Daoy (cell line): ENCODE measurements at places on chromosomes 11 and 22.

GRCh38 chr11:62341588-62341987, 4.3 kb downstream of the ASRGL1 start:
- no peak for DNase-seq

GRCh38 chr11:28878025-28878424, 769.8 kb downstream of the METTL15 start:
- no peak for DNase-seq

DNA sequence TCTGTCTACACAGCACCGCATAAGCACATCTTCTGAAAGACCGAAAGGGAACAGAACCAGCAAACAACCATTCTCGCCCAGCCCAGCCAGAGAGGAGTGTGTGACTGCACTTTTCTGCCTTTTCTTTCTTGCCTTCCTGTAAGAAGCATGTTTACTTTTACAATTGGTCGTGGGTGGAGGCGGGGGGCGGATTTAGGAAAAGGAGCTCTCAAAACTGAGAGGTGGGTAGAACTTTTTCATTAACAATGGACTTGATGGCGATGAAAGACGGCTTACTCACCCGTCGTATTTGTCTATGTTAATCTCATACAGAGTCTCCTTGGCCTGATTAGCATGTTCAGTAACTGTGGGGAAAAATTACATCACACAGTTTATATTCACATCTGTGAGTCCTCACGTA, 27.2 kb downstream of the CERK start:
- no peak for DNase-seq

- DNase-seq = no peak
Measured at GRCh38 chr22:49657974-49658590, 169.6 kb downstream of the BRD1 start.

GRCh38 chr11:20535271-20535881, 64.0 kb upstream of the SLC6A5 start:
- no peak for DNase-seq

GRCh38 chr11:113176599-113177360, 137.6 kb upstream of the TTC12 start:
- DNase-seq = peak; percentile 86

DNA sequence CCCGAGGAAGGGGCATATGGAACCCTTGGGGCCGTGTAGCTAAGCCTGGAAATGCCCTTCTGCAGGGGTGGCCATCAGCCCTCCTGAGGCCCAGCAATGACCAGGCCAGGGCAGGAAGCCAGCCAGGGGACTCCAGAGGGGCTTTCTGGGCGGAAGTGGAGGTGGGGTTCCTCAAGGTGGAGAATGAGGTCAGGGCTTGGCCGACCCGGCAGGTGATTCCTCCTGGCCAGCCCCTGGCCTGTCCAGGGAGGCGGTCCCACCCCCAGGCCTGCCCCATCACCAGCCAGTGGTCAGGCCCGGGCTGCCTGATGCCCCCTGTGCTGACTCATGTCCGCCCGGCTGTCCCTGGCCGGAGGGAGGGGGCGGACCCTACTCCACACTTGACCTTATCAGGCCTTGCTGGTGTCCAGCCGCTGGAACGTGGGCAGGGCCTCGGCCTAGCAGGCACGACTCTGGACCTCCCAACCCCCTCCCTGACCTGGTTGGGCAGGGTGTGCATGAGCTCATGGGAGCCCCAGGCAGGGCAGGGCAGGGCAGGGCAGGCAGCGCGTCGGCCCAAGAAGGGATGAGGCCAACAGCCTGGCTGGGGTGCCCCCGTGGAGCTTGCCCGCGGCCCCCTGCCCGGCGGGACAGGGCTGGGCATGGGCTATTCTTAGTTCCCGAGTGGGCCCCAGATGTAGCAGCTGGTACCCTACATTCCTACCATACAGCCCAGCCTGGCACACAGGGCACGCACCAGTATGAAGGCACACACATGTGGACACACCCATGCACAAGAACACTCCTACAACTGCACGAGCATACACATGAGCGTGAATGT, 35.9 kb downstream of the RPL3 start:
- no peak for DNase-seq

DNA sequence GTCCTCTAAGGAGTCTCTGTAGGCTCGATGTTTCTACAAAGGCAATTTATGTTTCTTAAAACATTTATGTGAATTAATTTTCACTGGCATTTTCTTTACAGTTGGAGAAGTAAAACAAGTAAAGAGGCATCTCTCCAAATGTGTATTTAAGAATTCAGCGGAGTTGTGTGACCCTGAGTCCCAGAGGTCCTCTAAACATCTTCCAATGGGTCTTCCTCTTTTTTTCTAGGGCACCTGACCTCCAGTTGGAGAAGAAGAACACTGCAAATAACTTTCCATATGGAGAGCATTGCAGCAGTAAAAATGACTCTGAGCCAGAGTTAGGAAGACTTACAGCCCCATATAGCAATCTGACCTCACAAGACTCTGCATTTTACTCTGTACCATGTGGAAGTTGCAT, 480.5 kb upstream of the RAG2 start:
- no peak for DNase-seq

DNA sequence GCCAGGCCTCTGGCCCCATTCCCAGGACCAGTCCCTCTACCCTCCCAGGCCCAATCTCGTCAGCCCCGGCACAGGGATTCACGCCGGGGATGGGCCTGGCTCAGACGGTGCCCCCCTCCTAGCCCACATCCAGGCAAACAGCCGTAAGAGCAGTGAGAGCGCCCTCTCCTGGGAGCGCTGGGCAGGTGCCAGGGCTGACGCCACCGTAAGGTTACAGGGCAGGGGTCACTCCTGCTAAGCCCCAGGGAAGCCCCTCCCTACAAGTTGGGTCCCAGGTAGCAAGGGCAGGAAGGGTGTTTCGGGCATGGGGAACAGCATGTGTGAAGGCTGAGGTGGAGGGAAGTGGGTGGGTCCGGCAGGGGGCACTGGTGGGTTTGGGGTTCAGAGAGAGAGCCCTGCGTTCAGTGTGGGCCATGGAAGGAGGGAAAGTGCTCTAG, 19.2 kb upstream of the PPARA start:
- no peak for DNase-seq

GRCh38 chr11:76371170-76371569, 9.8 kb downstream of the THAP12 start:
- peak; percentile 68 for DNase-seq

GRCh38 chr11:34624069-34624468, 3.2 kb downstream of the EHF start:
- DNase-seq = no peak

DNA sequence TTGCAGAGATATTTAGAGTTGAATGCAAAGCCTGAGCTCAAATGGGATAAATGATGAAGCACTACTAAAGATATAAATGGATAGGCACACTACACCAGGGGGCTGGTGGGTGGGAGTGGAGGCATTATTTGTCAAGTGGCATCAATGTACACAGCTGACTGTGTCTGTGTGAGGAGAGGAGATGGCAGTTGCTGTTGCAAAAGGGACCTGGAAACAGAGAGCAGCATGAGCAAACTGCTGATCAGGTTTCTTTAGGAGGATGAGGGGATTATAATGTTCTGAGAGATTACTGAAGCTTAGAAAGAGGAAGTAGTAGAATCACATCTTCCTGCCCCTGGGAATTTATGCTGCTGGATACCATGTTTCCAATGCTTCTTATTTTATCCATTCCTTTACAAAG, 39.4 kb upstream of the LIN7C start:
- no peak for DNase-seq

DNA sequence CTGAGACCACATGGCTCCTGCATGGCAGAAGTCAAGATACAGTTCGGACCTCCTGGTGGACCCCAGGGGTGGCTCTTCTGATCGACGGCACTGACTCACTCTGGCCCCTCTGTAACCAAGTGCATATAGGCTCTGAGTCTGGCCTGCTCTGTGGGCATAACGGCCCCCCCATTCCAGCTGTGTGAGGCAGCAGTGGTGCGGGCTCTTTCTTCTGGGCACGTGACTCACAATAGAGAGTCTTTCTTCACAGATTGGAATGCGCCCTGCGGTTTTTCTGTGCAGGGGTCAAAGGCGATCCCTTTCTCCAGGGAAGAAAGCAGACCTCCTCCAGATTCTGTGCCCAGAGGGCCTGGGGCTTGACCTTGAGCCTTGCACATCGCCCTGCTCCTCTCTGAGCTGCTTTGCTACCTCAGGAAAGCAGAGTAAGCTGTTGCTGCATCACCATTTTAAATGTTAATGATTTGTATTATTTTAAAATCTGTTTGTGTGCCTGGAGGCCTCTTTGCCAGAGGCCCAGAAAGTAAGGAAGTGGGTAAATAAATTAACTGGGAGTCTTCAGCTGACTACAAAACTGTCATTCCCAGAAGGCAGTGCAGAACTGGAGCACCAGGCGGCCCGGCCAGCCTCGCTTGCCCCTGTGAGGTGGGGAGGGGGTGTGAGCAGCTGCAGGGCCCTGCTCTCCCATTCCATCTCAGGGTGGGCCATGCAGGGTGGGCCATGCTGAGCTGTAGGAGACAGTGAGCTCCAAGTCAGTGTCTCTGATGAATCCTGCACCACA, 199.0 kb downstream of the GRIK4 start:
- peak; percentile 77 for DNase-seq

GRCh38 chr11:2576549-2576948, 123.2 kb downstream of the KCNQ1OT1 start:
- DNase-seq = no peak

DNA sequence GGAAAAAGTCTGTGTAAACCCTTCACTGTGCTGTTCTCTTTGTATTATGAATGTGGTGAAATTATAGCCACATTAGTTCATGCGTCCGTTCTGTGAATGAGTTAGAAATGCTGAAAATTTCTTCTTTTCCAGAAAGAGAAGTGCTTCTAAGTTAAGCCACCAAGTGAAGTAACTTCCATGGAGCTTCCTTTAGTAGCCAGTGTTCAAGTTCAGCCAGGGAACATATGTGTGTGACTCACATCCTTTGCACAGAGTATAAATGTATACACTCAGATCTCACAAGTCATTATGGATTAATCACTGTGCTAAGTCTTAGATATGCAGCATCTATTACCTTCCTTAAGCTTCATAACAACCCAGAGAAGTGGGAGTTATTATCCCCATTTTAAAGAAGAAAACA, 3.1 kb upstream of the MMP8 start:
- peak; percentile 51 for DNase-seq

GRCh38 chr11:69196783-69197169, 41.0 kb downstream of the SMIM38 start:
- no peak for DNase-seq

DNA sequence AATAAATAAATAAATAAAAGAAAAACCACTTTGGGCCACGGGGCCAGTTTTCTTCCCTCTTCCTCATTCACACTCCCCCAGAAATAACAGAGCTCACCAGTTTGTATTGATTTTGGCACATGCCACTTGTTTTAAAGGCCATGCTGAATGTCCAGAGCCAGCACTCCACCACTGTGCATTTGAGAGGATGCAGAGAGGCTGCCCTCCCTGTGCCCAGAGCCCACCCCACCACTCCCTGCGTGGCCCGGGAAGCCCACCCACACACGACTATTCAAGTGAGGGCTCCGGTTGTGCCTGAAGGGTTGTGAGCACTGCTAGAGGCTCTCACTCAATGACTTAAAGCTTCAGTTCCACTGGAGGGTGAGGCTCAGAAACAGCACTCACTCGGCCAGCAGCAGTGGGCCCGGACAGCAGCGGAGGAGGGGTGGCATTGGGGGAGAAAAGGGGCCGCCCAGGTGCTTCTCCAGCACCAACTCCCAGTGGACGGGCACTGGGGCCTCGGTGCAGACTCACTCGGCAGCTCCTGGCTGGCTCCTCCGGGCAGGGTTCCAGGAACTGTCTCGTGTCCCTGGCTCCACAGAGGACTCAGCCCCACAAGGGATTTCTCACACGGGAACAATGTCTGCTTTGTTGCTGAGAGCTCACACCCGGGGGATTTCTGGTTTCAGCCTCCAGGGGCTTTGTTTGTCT, 112.7 kb downstream of the SHANK2 start:
- no peak for DNase-seq

GRCh38 chr22:49528420-49528720, 299.3 kb downstream of the BRD1 start:
- DNase-seq = no peak

- DNase-seq = peak; percentile 55
Measured at GRCh38 chr11:72585762-72586311, 88.4 kb downstream of the PDE2A start.

DNA sequence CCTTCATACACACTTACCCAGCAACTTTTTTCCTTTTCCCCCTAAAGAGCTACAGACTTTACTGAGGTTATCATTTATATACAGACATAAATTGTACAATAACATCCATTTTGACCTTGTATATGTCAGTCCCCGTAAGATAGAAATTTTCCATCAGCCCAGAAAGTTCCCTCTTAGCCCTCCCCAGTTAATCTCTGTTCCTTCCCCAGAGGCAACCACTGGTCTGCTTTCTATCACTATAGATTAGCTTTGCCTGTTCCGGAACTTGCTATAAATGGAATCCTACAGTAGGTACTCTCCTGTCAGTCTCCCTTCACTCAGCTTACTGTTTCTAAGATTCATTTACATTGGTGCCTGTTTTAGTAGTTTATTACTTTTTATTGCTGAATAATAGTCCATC, 54.9 kb downstream of the TSPAN18 start:
- no peak for DNase-seq

GRCh38 chr22:37320726-37321677, 38.7 kb downstream of the CYTH4 start:
- no peak for DNase-seq

- peak; percentile 85 for DNase-seq
Measured at GRCh38 chr11:72758690-72759389, 6.6 kb upstream of the ARAP1 start.

DNA sequence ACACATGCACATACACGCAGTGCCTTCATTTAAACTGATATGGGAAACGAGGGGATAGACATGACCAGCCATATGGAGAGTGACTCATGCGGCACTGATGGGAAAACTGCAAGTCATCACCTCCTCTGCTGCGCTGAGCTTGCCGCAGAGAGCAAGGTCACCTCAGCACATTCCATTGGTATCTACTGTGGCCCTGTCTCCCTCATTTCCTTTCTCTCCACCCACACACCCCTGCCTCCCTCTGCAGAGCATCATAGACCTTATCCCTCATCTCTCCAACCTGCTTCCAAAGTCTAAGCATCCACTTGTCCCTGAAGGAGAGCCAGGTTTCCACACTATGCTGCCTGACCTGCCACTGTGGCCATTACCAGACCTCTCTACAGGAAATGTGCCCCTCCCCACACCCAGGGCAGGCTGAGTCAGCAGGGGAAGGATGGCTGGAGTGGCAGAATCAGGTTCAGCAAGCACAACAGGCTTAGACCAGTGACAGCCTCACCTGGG, 116.9 kb upstream of the SNX19 start:
- DNase-seq = peak; percentile 91

GRCh38 chr11:92702037-92702804, 267.2 kb upstream of the MTNR1B start:
- DNase-seq = peak; percentile 15
